ENCODE measurements at places on chromosomes 7 and 10.

DNA sequence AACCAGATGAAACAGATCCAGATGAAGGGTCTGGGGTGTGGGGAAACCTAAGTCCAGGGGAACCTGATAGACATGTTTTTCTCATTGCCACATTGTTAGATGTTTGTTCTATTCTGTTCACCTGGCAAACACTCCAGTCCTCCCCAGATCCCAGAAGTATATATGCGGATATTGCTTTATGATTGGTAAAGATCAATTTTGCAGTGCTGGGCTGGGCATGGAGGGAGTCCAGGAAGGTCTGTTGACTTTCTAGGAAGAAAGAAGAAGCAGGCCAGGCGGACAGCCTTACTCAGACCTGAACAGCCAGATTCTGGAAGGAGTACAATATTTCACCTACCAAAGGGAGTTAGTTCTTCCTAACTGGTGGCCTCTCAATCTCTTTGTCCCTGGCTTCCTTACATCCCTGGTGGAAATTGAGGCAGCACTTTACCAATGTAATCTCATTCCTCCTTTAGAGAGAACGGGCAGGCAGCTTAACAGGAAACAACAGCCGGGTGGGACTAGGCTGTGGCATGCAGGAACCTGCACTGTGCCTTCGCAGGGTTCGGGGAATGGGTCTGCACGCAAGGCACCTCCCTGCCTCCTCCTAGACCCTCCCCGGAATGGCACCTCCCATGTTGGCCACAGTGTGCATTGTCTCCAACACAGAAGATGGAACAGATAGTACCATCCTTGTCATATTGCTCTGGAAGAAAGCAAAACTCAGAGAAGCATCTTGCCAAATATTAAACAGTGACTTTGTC lies 930 bp downstream of the GIMAP6 start:
- DNase-seq: peak; percentile 52

- no peak for DNase-seq
Observed at GRCh38 chr10:13491747-13492360, 37.0 kb downstream of the BEND7 start.

DNA sequence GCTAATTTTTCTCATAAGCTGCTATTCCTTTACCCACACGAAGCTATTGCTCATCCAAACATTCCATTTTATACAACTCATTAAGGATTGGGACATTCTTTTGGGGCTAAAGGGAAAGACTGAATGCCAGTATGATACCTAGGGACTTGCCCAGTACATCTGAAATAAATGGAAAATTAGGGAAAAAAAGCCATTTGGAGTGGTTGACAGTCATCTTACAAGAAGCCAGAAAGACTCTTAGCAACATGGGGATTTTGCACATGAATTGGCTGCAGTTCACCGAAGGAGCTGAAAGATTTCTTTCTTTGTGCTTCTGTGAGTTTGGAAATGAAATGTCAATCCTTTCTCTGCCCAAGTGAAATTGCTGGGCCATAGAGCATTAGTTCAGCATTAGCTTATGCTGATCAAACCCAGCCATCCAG lies 43.3 kb upstream of the MTURN start:
- DNase-seq: no peak

DNA sequence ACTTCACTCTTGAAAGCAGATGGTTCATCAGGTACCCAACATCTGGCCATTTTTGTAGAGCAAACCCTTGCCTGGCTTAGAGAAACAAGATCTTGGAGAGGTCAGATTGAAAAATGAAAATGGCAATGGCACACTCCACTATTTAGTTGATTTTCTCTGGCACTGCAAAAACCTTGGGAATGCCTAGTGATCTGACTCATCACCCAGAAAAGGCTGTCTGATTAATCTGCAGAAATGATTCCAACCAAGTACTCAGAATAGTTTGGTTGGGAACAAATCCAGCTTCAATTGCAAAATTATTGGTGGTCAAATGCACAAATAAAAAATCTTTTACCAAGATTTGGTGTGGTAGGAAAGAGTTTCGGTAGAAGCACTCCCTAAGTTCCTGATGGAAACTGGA lies 351.2 kb downstream of the PHTF2 start:
- DNase-seq: no peak

DNA sequence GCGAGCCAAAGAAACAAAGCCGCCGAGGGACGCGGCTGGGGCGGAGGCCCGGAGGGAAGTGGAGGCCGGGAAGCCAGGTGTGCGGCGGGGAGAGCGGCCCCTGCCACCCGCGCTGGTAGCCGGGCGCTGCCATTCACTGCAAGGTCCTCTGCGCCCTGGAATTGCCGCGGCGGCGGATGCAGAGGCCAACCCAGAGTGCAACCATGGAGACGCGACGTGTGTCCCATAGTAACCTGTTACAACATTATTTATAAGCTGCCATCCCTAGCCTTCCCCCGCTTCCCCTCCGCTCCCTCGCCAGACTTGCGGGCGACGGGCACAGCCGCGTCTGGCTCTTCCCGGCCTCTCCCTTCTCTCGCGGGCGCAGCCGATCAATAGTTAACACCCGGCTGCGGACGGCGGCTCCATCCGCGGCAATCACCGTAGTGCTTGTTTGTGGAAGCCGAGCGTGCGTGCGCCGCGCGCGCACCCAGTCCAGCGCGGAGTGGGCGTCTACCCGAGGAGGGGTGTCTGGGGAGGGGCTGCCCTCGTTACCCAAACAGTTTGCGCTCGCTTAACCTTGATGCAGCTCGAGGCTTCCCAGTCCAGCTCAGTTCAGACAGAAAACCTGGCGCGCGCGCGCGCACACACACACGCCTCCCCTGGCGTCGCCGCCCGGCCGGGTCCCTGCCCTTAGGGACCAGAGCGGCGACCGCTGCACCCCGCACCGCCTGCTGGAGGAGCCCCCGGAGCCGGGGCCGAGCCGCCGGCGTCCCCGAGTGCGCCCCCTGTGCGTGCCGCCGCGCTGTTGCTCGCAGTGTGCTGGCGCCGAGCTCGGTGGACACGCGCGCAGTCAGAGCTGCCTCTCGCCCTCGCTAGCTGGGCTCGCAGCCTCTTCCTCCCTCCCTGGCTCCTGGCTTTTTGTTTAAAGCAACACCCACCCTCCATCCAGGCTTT lies 165.4 kb upstream of the DPP6 start:
- DNase-seq: no peak

- no peak for DNase-seq
Observed at GRCh38 chr7:114889646-114890285, 32.1 kb upstream of the MDFIC start.

GRCh38 chr10:15379078-15379477 lies 8.0 kb upstream of the FAM171A1 start:
- DNase-seq: no peak

- no peak for DNase-seq
Observed at GRCh38 chr10:71761541-71762113, 11.7 kb downstream of the VSIR start.

DNA sequence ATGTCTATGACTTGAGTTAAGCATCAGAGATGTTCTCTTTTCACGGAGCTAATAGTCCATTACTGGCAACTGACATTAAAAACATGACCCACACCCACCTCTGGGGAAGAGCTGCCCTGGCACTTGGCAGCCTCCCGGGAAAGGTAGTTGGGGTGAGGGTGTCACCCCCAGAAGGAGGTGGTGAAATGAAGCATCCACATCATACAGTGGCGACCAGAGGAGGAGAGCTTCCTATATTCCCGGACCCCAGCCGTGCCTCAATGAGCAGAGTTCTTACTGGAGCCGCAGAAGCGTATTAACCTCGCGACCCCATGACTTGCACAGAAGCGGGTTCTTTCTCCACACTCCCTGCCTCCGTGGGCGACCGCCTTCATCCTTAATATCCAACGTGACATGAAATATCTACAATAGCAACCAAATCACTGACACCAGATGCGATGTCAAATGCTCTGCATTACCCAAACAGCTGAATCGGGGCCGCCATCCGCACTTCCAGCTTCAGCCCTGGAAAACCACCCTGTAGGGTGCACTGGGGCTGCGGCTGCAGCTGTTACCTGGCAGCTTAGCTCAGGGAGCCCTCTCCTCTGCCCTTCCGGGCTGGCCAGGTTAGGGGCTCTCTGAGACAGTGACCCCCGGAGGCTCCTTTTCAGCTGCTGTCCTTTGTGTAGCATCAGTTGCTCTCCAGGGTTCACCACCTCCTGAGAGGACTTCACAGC lies 103.1 kb upstream of the PARD3 start:
- DNase-seq: no peak

DNA sequence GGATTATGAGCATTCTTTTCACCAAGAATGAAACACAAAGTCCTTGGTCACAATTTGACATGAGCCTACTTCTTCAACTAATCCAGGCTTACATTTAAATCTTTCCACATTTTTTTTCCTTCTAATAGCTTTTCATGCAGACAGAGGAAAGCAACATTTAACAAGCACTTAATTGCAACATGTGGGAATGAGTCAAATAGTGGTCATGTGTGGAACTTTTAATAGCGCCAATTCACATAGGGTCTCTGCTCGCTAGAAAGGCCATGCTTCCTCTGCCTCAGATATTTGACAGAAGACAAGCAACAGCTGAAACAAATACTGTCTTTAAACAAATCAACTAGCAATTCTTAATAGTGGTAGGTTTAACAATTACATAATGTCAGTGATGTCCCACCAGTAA lies 285.9 kb upstream of the ETV1 start:
- DNase-seq: no peak

DNA sequence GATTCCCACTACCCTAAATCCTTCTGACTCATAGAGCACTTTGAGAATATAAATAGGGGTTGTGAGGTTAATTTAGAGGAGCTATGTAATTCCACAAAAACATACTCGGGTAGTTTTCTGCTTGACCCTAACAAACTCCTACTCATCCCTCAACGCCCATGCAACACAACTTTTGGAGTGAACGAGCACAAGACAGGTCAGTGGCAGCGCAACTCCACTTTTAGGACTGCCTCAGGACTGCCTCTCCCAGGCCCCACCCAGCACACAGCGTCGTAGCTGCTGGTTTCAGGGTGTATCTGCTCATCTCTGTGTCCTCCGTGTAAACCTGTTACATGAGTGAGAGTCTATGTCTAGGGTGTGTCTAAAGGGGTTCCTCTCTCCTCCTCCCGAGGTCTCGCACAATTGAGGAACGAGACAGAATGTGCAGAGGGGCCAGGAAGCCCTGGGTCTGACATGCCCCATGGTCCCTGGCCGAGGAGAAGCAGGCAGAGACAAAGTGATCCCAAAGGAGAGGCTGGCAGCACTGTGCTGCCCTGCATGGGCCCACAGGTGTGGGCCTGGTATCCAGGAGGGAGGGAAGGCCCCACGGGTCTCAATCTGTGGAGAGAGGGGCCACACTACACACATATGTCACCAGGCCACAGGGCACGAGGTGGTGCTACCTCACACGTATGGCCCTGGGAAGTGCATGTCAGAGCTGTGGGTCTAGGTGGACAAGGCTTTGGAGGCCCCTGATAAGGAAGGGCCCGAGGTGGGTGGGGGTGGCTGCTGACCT lies 45.5 kb downstream of the CAMK2B start:
- no peak for DNase-seq

DNA sequence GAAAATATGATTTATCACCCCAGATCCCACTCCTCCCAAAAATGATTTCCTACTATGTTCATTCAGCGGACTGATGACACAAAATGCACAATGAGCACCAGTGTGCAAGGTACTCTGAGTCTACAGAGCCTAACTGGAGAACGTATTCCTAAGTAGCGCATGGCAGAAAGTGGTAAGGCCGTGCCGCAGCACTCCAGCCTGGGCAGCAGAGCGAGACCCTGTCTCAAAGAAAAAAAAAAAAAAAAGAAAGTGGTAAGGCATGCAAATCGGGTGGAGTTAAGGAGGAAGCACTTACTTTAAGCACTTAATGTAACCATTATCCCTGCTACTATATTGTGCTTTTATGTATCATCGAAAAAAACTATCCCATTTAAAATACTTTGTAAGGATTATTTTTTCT lies 25.5 kb downstream of the CYP51A1 start:
- DNase-seq: no peak

DNA sequence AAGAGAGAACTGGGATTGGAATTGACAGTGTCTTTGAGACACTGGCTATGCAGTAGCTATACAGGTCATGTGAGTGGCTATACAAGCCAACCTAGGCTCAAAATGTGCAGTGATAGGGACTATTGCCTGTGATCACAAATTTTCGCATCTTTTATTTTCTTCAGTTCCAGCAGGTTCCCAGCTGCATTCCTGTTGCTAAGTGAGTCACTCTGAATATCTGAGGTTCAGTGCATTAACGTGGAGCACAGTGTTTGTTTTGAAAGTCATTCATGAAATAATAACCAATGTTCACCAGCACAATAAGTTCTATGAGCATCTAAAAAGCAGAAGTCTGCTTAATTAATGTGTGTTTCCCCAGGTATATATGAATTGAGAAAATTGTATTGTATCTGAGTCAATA lies 1236.0 kb upstream of the CELF2 start:
- DNase-seq: no peak

GRCh38 chr10:35316218-35316967 lies 19.9 kb upstream of the CCNY start:
- DNase-seq: no peak

GRCh38 chr10:58054881-58055280 lies 212.8 kb downstream of the IPMK start:
- no peak for DNase-seq

DNA sequence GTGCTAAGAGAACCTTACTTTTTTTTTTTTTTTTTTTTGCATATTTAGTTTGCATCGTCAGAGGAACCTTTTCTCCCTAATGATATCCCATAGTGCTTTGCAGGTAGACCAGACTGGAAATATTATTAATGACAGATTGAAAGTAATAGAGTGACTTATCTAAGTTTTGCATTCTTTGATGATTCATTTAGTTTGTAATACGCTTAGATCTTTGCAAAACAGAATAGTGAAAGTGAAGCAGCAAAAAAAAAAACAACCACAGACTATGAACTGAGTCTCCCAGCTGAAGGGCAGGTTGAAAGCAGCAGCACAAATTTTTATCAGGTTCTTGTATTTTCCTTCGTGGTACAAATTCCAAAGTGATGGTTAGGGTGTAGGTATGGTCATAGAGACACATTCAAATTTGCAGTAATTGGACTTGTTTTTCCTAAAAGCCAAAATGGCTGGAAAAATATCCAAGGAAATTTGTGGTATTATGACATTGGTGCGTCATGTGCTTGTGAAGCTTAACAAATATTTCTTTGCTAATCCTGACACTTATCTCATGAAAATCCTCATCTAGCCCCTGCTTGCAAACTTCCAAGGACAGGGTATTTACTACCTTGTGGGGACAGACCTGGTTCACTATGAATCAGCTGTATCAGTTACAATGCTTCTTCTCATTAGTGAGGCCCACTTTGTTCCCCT lies 81.8 kb upstream of the CREB5 start:
- no peak for DNase-seq

DNA sequence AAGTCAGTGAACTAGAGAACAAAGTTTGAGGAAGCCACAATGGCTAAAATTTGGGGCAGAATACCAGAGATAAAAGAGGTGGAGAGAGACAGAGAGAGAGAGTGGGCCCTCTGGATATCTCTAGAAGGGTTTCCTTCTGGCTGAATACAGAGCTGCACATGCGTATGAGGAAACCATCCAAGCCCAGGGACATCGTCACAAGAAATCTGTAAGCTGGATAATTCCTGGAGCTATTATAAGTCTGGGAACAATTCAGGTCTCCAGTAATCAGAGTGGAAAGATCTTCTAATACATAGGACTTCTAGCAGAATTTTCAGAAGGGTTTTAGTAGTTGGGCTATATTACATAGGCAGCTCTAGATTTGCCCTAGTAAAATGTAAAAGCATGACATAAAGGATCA lies 415.7 kb upstream of the MTPN start:
- DNase-seq: no peak

Data from activated naive CD4-positive, alpha-beta T cell treated with anti-CD3 and anti-CD28 coated beads, Interleukin-2, amount 50 U/mL, for 16 hours (primary cell).